ENCODE measurements at places on chromosomes 5 and 9.

DNA sequence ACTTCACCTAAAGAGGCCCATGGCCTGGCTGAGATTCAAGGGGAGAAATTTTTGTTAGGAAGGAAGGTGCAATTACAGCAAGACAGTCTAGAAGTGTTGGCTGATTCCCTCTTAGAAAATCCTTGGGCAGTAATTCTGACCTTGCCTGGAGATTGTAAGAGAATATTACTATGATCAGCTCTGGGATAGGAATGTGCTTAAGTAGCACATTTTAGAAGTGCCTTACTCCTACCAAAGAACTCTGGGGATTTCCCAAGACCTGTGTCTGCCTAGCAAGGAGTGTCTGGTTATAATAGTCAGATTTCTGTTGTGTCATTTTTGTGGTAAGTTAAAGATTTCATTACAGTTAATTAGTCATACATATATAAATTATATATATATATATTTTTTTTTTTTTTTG lies 52.3 kb downstream of the NLN start:
- no peak for DNase-seq

DNA sequence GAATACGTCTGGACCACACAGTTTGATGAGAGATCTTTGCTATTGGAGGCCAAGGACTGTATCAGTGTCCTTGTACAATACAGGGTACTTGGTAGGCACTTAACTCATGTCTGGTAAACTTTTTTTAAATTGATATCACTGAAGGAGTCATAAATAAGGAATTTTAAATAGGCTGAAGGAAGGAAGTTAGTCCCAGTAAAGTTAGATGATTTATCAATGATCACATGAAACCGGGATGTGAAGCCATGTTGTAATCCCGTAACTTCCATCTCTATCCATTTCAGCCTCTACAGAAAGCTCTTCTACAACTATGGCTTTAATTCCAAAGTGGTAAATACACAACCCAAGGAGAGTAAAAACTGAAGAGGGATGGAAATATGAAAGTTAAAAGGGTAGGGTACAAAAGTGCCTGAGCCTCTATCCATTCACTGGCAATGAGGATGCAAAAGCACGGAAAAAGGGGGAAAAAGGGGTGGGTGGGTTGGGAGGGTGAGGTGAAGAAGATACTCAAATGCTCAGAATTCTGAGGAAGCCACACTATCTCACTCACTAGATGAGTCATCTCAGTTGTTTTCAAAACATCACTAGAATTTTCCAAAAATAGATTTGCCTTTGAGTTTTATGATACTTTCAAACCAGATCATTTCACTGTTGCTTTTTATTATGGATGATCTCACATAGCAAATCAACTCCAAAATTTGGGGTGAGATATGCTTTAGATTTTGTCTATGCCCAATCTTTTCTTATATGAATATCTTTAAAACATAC lies 1053.5 kb downstream of the NR2F1-AS1 start:
- DNase-seq = no peak

DNA sequence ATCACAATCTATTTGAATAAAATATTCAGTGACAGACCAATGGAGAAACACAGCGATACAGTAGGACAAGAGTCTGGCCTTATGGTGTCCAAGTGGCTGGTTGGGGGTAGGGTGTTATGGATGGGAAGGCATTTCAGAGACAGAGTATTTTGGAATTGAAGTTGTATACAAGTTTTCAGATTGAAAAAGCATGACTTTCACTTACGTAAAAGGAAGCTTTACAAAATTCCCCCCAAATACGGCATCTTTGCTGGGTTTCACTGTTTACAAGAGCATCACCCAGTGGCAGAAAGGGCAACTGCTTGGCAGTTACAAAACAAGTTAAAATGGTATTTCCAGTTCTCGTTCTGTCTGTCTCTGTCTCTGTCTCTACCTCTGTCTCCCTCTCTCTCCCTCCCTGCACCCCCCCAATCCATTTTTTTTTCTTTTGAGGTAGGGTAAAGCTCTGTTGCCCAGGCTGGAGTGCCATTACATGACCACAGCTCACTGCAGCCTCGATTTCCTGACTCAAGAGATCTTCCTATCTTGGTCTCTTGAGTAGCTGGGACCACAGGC lies 86.2 kb downstream of the PTPN3 start:
- no peak for DNase-seq

- DNase-seq = no peak
These were observed 111.0 kb upstream of the SLIT3 start for GRCh38 chr5:169411786-169412430.

DNA sequence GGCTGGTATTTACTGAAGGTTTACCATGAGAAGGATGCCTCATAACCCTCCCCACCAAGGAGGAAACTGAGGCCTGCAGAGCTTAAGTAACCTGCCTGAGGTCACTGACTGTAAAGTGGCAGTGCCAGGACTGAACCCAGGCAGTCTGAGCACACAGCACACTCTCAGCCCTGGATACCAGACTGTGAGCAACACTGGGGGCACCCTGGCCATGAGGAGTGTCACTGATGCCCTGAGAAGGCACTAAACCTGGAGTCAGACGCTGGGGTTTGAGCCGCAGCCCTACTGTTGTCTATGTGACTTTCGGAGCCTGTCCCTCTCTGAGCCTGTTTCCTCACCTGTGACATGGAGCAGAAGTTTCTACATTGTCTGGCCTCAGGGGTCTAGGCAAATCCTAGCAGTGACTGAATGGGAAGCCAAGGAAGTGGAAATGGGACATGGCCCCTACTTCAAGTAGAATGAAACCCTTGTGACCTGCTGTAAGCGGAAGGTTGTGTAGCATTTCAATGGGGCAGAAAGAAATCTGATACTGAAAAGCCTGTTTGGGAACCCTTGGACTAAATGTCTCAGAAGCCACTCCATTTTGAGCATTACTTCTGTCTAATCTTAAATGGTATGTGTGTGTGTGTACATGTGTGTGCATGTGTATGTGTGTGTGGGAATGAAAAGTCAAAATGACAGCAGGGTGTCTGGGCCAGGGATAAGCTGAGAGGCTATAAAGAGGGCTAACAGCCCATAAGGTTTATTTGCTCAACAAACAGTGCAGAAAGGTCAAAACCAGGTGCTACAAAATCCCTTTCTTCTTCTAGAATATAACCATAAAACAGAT lies 36.0 kb downstream of the B4GALT1 start:
- no peak for DNase-seq

DNA sequence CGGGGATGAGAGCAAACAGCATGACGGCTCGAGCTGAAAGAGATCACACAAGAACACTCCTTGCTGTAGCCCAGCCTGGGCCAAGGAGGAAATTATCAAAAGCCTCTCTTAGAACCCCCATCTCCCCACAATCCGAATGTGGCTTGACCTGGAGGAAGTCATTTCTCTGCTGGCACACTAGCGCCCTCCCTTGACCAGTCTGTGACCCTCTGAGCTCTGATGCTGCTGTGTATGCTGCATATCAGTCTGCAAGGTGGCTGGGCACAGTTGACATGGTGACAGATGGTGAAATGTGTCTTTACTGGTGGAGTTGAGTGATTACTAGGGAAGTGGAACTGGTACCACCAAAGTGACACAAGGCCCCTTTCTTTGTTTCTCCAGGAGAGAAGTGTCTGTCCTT lies 3.3 kb downstream of the SLC46A2 start:
- no peak for DNase-seq

DNA sequence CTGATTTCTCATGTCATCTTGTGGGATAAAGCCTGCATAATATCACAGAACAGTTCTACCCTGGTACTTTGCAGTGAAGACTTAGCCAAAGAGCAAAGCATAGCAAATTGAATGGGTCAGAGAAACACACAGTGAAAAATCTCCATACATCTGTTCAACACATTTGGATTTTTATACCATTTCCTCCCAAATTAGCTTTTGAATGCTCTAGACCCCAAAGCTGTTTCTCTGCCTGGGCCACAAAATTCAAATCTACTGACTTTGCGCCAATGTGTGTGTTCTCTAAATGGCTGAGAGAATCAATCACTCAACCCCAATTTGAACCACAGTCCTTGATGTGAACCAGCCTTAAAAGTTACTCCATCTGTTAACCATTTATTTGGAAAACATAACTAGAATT lies 236.9 kb upstream of the NFIL3 start:
- DNase-seq = no peak

DNA sequence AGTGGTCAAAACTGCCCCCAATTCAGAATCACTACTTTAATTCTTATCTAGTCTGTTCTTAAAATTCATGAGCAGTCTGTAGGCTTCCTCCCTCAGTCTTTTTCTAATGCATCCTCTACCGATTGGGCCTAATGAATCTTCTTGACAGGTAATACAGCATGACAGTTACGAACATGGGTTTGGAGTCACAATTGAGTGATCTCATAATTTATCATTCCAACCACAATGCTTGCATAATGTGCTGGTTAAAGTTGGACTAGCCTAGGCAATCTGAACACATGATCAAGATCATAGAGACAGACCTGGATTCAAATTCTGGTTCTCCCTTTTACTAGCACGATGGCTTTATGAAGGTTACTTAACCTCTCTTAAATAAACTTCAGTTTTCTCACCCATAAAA lies 33.1 kb upstream of the SETD9 start:
- DNase-seq = no peak

GRCh38 chr9:35340046-35340445 lies 149.9 kb upstream of the RUSC2 start:
- DNase-seq = no peak

DNA sequence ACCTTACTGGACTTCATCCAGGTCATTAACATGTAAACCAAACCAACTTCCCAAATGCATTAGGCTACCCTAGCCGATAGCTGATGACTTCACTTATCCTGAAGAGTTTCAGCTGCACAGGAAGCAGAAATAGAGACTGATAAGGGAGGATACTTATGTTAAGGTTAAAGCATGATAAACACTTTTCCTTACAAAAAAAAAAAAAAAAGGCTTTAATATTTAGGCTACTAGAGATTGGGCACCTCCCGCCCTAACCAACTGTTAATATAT lies 1.6 kb upstream of the MEF2C start:
- DNase-seq = no peak

GRCh38 chr5:37696190-37697021 lies 143.4 kb downstream of the GDNF start:
- no peak for DNase-seq

- no peak for DNase-seq
These were observed 199.2 kb downstream of the ADAMTSL1 start for GRCh38 chr9:18673179-18673578.

GRCh38 chr9:19310246-19310645 lies 69.8 kb downstream of the RPS6 start:
- DNase-seq = no peak

GRCh38 chr9:121348221-121348620 lies 21.8 kb downstream of the STOM start:
- no peak for DNase-seq

GRCh38 chr9:114478871-114479270 lies 26.4 kb downstream of the WHRN start:
- DNase-seq = no peak

DNA sequence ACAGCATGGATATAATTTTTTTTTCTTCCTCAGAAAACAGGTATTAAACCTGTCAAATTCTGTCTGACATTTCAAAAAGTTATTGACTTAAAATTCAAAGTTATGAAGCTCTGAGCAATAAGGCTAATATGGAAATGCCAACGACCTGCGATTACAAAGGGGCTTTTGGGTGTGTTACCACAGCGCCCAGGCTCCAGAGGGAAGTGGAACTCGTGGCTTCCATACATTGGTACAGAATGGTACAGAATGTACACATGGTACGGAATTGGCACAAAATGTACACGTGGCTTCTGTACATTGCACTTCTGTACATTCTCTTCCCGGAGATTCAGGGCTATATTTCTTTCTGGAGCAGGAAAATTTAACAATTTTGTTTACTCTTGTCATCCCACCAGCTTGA lies 225.1 kb upstream of the TBCA start:
- DNase-seq = no peak
